ENCODE measurements at places on chromosomes 1 and 21.

DNA sequence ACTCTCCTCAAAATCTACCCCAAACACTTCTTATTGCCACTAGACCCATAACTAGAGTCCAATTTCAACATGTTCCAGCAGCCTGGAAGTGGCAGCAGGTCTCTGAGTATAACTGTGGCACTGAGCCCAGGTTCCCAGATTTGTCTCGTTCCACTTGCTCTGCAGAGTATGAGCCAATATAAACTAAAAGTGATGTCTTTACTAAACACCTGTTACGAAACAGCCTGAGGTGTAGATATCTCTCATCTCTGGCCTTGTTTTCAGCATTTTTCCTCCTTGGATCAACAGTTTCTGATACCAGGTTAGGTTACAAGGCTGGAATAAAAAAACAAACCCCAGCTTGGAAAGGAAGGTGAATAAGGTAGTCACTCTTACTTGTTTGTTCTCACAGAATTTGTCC lies 25.2 kb upstream of the PRDX6 start:
- DNase-seq, result no peak

DNA sequence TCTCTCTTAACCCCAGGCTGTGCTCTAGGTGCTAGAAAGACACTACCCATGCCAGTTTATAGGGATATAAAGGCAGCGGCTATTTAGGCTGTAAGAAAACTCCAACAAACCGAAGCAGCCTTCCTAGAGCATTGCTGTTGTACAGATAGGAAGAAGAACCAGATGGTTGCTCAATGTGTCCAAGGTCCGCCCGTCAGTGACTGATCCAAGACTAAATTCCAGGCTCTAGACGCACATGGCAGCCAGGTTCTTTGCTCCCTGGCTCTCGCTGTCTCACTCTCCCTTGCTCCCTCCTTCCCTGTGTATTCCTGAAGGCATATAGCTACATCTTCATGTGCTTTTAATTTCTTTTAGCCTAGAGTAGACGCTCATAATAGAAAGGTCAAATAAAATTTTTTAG lies 303.4 kb downstream of the KIF26B start:
- DNase-seq, result peak; percentile 67

GRCh38 chr1:114112775-114113174 lies 40.9 kb downstream of the SYT6 start:
- DNase-seq, result no peak

DNA sequence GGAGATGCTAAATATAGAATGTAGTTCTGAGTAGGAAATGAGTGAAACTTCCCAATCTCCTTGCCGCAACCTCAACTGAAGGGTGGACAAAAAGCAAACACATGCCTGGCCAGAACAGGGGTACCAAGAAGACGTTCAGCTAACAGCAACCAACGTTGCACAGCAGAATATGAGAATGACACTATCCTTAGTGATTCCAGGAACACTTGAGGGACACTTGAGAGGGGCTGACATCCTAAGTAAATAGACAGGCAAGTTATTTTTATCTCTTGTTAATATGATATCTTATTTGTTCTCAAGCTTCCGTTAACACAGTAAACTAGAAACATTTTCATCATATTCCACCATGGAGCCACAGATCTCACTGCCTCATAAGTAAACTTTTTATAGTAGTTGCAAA lies 908 bp downstream of the KRTAP19-1 start:
- no peak for DNase-seq

GRCh38 chr1:59057211-59057694 lies 239.6 kb upstream of the FGGY start:
- DNase-seq, result peak; percentile 98

GRCh38 chr1:218366322-218367052 lies 21.4 kb downstream of the TGFB2 start:
- DNase-seq, result no peak

GRCh38 chr1:36963006-36963405 lies 71.3 kb downstream of the GRIK3 start:
- DNase-seq, result no peak

- peak; percentile 60 for DNase-seq
Observed at GRCh38 chr1:182622901-182623528, 18.8 kb upstream of the RGS16 start.

DNA sequence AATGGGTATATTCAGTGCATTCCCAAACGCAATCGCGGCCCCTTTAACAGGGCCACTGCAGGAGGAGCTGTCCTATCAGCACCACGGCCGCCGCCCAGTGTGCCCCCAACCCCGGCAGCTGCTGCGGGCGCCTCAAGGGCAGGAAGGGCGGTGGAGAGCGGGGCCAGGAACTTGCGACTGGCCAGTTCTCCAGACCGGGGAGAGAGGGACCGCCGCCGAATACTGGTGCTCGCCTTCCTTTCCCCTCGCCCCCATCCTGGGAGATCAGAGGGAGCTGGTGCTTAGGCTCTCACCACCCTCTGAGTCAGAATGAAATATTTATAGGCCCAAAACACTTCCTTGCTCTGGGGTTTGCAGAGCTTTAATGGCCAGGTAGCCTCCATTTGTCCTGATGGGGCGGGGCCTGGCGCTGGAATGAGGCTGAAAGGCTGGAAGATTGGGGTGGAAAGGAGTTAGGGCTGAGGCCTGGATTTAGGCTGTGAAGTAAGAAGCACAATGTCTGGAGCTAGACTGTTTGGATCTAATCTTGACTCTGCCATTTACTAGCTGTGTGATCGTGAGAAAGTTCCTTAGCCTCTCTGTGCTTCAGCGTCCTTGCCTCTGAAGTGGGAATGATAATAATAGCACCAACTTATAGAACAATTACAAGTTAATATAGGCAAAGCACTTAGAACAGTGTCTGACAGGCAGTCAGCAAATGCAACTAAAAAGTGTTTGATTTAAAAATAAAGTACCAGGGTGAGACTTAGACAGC lies 75.5 kb downstream of the NAV1 start:
- DNase-seq, result no peak

GRCh38 chr1:88175631-88176226 lies 508.3 kb upstream of the PKN2 start:
- peak; percentile 67 for DNase-seq

GRCh38 chr1:161114556-161114955 lies 3.3 kb downstream of the PFDN2 start:
- DNase-seq, result no peak

DNA sequence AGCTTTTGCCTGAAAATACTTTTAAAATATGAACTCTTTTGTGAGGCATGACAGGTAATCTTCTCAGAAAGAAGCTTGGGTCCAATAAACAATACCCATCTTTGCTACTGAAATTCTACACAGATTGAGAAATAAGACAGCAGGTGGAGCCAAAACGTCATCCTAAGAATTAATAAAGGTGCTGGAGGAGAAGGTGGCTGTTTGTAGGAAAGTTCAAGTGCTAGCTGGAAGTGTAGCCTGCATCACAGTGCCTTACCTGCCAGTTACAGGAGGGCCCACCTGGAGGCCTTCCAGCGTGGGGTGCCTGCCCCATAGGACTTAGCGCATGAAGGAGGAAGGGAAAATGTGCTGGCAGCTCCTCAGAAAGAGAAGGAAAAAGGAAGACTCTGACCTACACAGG lies 93.7 kb downstream of the TTC3 start:
- DNase-seq, result no peak

- no peak for DNase-seq
Observed at GRCh38 chr1:167734227-167734626, 12.4 kb downstream of the MPZL1 start.

DNA sequence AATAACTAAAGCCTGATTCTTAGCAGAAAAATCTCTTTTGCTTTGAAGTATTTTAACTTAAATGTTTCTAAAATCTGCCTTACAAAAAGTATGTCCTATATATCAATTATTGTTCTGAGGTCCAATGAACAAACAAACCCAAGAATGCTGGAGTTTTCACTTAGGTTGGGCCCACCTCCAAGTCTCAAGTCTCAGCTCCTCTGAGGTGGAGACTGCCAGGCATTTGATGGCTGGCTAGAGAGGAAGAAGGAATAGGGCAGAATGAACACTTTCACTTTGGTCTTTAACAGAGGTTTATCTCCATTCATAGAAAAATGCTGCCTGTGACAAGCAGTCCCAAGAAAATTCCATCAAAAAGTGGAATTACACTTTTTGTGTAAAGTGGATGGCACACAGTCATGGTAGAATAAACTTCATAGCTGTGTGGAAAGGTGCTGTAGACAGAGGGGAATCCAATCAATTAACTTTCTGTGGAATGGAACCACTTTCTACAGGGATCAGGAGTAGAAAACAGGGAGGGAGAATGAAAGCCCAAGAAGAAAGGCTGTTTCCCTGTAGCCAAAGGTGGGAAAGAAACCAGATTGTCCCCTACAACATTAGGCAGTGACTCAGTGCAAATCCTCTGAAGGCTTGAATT lies 349.4 kb upstream of the RUNX1 start:
- peak; percentile 24 for DNase-seq

GRCh38 chr1:232225336-232226131 lies 404.4 kb downstream of the SIPA1L2 start:
- DNase-seq, result no peak

DNA sequence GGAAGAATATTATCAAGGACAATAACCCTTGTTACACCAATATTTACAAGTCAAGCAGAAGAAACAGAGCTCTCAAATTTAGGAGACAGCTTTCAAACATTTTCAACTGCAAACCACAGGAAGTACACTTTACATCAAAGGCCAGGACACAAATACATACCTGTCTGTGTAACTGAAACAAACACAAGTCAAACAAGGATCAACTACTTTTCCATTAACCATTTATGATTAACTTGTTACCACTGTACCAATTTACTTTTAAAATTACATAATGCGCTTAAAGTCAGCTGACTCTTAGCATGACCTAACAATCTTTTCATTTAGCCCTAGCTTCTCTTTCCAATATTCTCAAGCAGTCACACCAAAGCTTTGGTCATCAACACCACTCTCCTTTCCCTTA lies 43.5 kb downstream of the TRIM33 start:
- no peak for DNase-seq

DNA sequence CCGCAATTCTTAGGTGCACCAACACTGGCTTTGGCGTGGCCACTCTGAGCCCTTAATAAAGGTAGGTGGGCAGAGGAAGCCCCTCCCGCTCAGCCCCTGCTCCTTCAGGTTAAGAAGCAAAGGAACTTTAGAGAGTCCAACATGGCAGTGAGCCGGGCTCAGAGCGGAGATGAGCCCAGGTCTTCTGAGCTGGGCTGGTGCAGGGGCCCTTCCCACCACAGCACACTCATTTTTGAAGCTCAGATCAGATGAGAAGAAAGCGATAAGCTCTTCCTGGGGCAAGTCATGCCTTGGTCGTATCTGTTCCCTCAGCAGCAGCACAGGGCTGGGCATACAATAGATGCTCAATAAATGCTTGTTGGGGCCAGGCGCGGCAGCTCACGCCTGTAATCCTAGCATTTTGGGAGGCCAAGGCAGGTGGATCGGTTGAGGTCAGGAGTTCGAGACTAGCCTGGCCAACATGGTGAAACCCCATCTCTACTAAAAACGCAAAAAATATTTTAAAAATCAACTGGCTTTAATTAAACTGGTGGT lies 51.1 kb upstream of the TARDBP start:
- no peak for DNase-seq

GRCh38 chr1:103365860-103366569 lies 159.5 kb upstream of the RNPC3 start:
- no peak for DNase-seq

DNA sequence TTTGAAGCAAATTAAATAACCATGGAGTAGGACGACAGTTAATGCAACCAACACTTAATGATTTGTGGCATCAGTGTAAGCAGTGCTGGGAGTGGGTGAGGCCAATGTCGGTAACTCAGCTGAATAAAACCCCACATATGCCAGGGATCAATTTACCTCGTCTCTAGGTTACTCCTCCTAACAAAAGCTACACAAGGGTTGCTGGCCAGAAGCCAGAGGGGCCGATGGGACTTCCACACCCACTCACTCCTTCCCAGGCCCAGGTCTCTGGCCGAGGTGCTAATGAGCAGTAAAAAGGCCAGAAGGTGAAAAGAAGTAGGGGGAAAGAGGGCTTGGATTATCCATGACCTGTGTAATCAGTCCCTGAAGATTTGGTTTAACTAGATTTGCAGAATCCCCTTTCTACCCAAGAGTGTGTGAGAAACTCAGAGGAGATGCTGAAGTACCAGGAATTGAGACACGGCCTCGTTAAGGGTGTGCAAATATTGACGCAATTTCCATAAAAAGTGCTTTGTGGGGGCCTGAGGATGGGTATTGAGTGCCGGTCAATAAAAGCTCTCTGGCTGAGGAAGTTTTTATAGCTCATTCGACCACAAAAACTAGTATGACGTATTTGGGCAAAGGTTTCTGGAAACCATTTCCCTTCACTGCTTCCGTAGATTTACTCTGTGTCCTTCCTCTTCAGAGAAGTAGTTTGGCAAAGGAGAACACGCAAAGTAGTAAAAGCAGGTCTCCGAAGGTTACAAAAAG lies 145.5 kb downstream of the TBX15 start:
- no peak for DNase-seq

- DNase-seq, result no peak
Observed at GRCh38 chr1:49597436-49597835, 426.3 kb downstream of the AGBL4 start.

GRCh38 chr1:221782477-221782876 lies 40.6 kb upstream of the DUSP10 start:
- DNase-seq, result peak; percentile 27

- no peak for DNase-seq
Observed at GRCh38 chr1:198907423-198907746, 268.5 kb downstream of the PTPRC start.

GRCh38 chr1:91851130-91852010 lies 34.6 kb downstream of the TGFBR3 start:
- DNase-seq, result peak; percentile 85

GRCh38 chr1:85911742-85912141 lies 203.5 kb upstream of the ZNHIT6 start:
- no peak for DNase-seq

DNA sequence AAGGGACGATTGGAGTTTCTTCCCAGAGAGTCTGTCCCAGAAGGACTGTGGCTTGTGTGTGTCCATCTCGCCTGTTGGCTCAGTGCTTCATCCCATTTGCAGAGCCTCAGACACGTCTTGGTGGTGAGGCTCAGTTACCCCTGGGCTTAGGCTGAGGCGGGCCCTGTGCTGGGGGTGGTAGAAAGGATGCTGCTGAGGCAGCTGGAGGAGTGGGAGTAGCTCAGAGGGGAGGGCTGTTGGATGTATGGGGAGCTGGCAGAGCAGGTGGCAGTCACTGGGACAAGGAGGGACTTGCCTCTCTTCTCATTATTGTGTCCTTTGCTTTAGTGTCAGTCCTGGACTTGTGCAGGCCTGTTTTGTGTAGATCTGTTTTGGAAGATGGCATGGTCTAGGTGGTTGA lies 7.3 kb upstream of the MIIP start:
- no peak for DNase-seq

All from fibroblast of skin of abdomen (primary cell).